ENCODE measurements at places on chromosomes 1 and 21. TPM values are rescaled to one million over a fixed set of nuclear protein-coding genes. Genes with fewer than 3 reads are reported as not detected.

DNA sequence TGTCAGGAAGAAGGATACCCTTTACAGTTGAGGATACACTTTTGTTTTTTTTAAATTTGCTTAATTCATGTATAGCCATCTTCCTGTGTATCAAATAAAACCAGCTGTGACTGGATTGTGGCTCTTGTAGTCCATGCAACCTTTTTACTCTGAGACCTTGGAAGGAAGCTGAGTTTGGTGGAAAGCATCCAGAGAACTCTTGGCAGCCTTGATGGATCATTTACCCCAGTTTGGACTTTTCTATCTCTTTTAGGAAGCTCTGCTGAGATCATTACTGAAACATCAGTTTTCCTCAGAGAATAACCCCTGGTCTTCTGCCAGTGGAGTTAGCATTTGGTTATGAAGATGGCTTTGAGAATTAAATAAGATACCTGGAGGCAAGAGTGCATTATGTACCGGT is 21.2 kb upstream of the APOBEC4 start:
- DNase-seq = no peak

GRCh38 chr1:39751595-39751994 is 12.9 kb downstream of the PPIE start:
- DNase-seq = no peak

DNA sequence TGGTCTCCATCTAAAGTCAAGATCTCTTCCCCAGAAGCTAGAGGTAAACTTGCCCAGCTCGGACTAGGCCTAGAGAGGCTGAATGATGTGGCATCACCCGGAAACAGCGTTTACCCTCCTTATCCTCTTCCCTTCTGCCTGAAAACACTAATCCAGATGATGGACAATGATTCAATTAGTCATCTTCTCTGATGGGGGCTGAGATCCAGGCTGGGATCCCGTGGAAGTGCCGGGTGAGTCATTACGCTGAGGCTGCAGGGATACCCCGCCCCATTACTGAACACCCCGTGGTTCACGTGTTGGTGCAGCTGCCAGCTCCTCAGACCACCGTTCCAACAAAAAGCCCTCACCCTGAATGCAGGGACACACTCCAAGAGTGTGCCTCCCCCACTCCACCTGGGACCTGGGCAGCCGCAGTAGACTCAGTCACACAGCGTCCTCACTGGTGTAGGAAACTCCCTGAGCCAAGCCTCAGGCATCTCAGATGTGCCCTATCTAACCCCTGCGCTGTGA is 2.0 kb downstream of the S100A6 start:
- DNase-seq = no peak

DNA sequence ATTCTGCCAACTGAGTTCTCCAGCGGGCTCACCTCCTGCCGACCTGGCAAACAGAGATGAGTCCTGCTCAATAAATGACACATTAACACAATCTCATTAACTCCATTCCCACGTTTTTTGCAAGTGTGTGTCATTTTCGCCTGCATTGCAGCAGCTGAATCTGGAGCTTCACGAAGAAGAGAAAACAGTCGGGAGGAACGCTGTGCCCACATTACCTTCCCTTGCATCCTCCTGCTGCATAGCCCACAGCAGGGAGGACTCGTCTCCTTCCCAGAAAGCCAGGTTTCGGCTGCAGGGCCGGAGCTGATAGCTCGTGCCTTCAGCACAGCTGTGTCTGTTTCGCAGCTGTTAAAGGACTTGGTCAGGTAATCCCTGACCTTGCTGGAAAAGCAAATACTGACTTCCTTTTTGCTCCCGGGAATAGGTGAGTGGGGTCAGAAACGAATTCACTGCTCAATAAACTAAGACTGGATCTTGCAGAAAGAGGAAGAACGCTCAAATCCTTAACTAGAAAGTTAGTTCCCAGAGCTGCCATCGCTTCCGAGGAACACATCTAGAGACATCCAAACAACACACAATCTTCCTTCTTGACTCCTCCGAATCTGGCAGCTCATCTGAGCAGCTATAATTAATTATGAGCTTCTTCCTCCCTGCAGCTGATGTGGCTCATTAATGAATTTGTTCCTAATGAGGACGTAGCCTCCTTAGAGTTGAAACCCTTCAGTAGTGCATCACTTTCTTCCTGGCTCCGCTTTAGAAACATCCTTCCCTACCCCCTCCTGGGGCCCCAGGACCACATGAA is 33.0 kb downstream of the KANK4 start:
- DNase-seq = no peak

GRCh38 chr1:21216835-21217811 is 40.4 kb upstream of the EIF4G3 start:
- peak; percentile 48 for DNase-seq

DNA sequence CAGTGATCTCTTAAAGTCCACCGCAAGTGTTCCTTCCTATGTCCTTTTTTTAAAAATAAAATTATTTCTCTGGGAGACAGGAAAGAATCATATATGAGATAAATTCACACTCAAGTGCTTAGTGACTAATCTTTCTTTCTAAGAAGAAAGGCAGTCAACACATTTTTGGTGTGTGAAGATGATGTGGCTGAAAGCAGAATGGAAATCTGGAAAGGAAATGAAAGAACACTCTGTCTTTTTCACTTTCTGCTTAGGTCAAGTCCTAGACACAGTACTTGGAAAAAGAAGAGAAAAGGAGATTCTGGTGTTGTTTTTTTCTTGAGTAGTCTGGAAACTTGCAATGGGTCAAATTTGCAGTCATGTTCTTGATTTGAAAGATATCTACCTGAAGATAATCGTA is 45.5 kb upstream of the PRRX1 start:
- DNase-seq = no peak

DNA sequence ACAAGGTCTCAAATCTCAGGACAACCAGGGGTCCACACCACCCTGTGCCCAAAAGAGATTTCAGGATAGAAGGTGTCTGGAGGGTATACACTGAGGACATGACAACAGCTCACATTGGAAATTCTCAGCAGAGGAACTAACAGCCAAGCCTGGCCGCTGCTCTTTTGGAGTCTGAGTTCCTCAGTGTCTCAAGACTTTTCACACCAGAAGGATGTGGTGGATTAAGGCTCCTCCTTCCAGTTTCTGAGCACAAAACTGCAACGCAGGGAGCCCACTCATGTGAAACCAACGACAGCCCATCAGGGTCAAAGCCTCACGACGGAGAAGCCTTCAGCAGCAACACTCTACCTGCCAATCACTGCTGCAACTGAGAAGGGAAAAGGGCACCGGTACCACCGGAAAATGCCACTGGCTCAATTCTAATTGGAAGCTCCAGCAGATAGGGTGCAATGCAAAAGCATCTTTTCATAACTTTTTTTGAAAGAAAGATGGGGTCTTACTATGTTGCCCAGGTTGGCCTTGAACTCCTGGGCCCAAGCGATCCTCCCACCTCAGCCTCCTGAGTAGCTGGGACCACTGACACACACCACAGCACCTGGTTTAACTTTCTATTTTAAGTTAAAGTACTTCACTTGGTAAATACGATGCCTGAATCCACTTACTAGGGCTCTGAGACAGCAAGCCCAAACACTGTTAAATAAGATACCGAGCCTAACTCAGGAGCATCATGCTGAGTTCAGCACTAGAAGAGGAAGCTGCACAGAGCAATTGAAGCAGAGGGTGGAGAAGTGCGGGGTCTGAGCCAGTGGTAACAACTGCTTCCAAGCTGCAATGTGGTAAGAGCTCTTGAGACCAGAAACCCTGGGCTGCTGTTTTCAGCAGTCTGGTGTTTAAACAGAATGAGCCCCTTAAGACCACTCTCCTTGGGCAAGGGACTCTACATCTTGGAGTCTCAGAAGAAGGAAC is 7.8 kb downstream of the CAPZB start:
- no peak for DNase-seq

- DNase-seq = no peak
These were observed 365.4 kb downstream of the LRRIQ3 start for GRCh38 chr1:73832276-73833181.

DNA sequence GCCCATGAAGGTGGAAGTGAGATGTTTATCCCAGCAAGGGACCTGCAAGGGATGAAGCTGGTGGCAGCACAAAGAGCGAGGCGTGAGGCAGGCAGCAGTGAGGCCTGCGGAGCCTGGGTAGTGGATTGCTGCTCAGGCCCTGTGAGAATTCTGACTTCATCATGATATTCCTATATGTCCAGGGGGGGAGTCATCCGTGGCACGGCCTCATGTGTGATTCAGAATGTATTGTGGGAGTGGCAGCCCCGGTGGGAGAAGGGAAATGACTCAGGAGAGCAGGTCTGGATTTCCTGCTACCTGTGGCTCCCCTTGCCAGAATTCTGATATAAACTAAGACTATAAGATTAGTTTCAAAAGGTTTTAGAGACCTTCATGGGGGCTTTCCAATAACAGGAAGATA is 240.9 kb downstream of the CAMTA1 start:
- DNase-seq = no peak

- no peak for DNase-seq
These were observed 268.3 kb upstream of the PROX1 start for GRCh38 chr1:213719462-213719861.

- DNase-seq = peak; percentile 82
These were observed 18.0 kb upstream of the BTG2 start for GRCh38 chr1:203287109-203287893.

DNA sequence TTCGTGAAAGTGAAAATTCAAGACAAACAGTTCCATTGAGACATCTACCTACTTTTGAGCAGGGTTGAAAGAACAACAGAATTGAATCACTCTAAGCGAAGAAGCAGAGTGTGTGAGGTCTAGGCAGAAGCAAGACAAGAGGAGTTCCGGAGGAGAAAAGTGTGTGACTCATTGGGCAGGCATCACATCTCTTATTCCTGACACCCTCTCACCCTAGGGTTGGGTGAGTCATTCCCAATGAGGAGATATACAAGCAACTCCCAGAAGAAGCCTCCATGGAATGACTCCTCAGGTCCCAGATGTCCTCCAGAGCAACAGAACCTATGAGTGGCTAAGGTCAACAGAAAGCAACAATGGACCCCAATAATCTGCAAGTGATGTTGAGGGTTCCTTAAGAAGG is 138.1 kb downstream of the TPR start:
- no peak for DNase-seq

DNA sequence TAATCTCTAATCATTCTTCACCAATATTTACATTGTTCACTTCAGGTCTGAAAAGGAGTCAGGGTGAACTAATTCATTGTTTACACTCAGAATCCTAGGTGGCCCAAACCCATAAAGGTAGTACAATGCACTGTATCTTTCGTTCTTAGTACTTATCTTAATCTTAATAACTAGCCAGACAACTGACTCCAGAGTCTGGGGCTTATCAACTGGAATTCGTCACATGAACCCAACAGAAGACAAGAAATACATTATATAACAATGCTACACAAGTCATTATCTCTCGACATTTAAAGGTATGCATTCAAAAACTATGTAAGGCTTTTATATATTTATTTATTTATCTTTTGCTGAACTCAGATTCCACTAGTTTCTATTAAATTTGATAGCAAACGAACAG is 125.9 kb upstream of the ESRRG start:
- no peak for DNase-seq

- DNase-seq = no peak
These were observed 113.2 kb upstream of the CYYR1 start for GRCh38 chr21:26686278-26686677.

- no peak for DNase-seq
These were observed 95.7 kb upstream of the PALMD start for GRCh38 chr1:99550198-99550597.

- DNase-seq = no peak
These were observed 147.7 kb upstream of the IVNS1ABP start for GRCh38 chr1:185464777-185465176.

DNA sequence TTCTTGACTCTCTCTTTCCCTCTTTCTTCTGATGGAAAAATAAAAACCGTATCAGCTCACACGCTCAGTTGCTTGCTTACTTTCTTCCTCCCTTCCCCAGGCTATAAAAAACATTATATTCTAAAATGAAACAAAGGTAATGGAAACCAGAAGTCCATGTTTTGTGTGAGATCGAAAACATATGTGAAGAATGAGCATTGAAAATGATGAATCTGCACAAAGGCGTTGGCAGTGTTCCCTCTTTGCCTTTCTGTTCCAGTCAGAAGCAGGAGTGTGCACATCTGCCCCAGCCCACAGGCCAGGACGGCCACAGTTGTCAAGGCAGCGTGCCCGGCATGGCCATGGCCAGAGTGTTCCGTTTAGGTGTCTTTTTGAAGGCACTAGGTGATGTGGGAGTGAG is 185.3 kb upstream of the USP24 start:
- DNase-seq = no peak

DNA sequence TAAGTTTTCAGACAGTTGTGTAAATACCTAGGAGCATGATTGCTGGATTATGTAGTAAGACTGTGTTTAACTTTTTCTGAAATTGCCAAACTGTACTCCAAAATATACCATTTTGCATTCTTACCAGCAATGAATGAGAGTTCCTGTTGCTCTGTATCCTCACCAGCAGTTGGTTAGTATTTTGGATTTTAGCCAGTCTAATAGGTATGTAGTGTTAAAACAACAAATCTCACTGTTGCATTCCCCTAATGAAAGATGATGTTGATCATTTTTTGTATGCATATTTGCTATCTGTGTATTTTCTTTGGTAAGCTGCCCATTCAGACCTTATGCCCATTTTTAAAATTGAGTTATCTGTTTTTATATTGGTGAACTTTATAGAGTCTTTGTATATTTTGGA is 89.9 kb downstream of the RASAL2 start:
- DNase-seq = no peak

DNA sequence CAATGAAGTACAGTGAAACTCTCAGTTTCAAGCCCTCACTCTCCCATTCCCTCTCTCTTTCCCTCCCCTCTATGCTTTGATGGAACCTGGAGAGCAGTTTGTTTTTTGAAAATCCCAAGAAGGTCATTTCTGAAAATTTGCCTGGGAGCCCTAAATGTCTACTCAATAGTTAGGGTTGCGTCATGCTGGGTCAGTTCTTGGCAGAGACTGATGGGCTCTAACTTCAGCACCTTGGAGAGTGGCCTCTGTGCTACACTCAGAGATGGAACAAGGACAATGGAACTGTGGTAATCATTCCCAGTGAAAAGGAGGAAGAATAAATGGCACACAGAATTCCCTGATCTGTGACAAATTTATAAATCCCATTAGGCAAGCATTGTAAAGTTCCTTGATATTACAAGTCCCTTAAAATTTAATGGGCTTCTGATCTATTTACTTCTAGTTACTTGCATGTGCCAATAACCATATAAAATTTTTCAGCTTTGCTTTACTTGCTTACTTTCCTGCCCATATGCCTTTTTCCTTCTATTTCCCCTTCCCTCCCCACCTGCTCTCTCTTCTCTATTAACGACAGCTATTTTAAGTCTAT is 182.9 kb upstream of the KCND3 start:
- no peak for DNase-seq

- DNase-seq = no peak
These were observed 12.0 kb upstream of the ADORA3 start for GRCh38 chr1:111515291-111516004.

DNA sequence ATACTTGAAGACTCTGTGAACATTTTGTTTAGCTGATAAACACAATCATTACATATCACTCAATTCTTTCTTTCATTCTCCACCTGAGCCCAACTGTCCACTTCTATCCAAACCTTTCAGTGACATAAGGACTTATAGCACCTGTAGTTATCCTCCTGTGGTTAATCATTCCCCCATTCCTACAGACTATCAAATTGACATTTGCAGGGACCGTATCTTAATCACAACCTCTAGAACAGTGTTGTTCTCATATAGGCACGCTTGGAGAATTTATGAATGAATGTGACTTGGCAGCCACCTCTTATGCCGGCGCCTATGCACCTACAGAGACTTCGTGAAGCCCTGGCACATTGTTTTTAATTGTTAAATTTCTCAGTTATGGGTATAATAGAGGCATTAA is 83.9 kb upstream of the CXADR start:
- DNase-seq = no peak

PEAR1 gene
- 0.80 TPM for total RNA-seq

METTL18 gene
- 10.9 TPM for total RNA-seq

XCL1 gene
- 75.2 TPM for total RNA-seq

UBE2U gene
- not detected for total RNA-seq

RGS7 gene
- total RNA-seq = not detected

RPTN gene
- total RNA-seq = not detected

All from activated T-helper 2 cell treated with anti-CD3 and anti-CD28 coated beads, Interferon-gamma antibody, Interleukin-2, Interleukin-4, amounts not matched to agents 10 μg/mL and 5 μg/mL and 100 μg/mL, durations not matched to agents 14 hours and 24 hours and 36 hours (primary cell).